GM23248 (cell line): ENCODE measurements at places on chromosomes 16 and 17. TPM values are rescaled to one million over a fixed set of nuclear protein-coding genes. Genes with fewer than 3 reads are reported as not detected.
A peak's percentile ranks its signal among the peaks of the same experiment; 100 is the strongest.

DNA sequence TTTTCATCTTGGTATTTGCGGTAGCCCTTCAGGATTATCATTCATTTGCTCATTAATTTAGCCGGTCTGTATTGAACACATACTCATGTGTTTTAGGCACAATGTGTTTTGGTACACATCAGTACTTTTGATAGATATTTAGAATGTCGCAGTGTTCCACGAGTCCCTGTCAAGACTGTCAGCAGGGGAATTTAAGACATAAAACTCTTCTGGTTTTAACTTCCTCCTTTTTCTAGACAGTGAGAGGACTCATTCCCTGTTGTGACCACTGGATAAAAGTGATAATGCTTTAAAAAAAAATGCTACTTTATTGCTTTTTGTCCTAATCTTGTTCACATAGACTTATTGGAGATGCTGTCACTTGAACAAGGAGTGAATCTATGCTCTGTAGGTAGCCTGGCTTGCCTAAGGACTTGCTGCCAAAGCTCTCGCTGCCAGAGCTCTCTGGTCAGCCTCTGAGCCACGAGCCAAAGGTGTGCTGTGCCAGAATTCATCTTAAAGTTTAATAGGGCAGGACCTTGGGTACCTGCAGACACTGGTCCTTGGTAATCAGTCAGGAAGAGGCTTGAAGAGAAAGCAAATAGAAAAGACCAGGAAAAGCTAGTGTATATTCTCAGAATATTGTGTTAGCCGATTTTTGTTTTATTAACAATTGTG, 5.4 kb downstream of the DCAF7 start:
- no peak overlapping the region for H3K4me3 ChIP-seq
- H3K27ac ChIP-seq = no peak overlapping the region
- peaks cover 16% of the 10 kb centered on the region for H3K4me1 ChIP-seq
- DNase-seq = no peak

GRCh38 chr17:56173026-56173425, 19.8 kb downstream of the ANKFN1 start:
- no peak overlapping the region for H3K27ac ChIP-seq
- peaks cover 61% of the 10 kb centered on the region for H3K4me1 ChIP-seq
- no peaks in the 10 kb centered on the region for H3K36me3 ChIP-seq
- DNase-seq = no peak
- no peaks in the 10 kb centered on the region for H3K27me3 ChIP-seq

DNA sequence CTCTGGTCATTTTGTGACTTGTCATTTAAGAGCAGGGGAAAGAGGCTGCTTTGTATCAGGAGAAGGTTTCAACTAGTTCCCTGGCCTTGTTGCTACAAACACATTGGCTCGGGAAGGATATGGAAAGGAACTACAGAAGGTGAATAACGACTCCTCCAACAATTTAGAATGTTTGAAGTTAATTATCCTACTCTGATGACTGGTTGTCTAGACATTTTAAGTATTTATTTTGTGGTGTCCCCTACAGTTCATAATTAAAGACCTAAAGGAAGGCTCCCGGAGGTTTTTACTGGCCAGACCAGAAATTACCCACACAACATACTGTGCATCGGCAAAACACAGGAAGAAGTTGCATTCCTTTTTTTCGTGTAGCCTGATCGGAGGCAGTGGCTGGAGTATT, 515.8 kb upstream of the SALL1 start:
- H3K4me1 ChIP-seq = peaks cover 22% of the 10 kb centered on the region
- H3K36me3 ChIP-seq = no peaks in the 10 kb centered on the region
- H3K27ac ChIP-seq = no peak overlapping the region
- no peak overlapping the region for H3K4me3 ChIP-seq

Gene CDC42EP4
- total RNA-seq = 30.6 and 34.6 TPM in 2 replicates

DNA sequence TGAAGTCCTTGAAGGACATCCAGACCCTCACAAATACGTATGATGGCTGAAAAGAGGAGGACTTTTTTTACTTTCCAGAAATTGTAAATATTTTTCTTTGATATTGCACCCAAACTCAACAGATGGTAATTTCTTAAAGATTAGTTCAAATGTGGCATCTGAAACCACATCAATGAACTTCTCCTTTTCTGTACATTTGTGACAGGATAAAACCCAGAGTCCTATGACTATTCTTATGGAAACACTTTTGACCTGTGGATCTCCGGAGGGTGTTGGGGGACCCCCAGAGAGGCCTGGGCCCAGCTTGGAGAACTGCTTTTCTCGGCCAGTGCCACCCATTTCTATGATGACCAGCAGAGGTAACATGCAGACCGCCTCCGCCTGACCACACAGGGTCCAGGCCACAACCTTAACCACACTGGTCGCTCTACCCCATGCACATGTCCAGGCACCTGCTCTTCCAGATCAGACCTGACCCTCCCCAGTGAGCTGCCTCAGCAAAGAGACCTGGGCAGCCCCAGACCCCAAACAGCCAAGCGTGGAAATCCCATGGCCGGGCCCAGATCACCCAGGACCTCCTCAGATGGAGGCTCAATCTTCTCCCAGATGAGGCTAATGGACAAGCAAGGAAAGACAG, 22.7 kb downstream of the RPH3AL start:
- H3K27ac ChIP-seq = no peak overlapping the region
- no peaks in the 10 kb centered on the region; the same call in 1 of the 2 replicates for H3K27me3 ChIP-seq
- H3K36me3 ChIP-seq = no peaks in the 10 kb centered on the region
- no peak for DNase-seq
- H3K4me3 ChIP-seq = no peak overlapping the region

Gene EPOP
- total RNA-seq = 2.9 and 4.3 TPM in 2 replicates

DNA sequence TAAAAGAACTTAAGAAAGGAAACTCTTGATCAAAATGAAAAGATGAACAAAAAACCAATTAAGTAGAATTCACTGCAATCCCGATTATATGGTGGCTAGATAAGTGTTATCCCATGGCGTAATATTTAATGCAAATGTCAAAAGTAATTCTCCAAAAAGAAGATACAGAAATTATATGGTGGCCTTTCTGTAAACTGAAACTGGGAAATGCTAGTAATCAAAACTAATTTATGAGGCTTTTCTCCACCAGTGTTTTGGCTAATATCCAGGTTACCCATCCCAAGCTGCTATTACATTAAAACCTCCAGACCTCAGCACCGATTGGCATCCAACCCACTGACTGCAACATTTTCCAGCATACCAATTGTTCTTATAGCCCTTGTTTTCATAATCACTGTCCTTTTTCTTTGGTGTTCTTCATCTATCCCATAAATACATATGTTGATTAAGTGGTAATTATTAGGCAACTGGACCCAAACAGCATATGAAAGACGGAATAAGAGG, 77.2 kb upstream of the TNRC6A start:
- H3K27ac ChIP-seq = no peak overlapping the region
- H3K4me3 ChIP-seq = no peak overlapping the region
- H3K36me3 ChIP-seq = no peaks in the 10 kb centered on the region
- DNase-seq = no peak

Gene PERCC1
- total RNA-seq = not detected in 2 replicates

GRCh38 chr16:12095275-12096156, 119.0 kb downstream of the SNX29 start:
- peak; percentile 78 for DNase-seq
- H3K4me1 ChIP-seq = peaks cover 21% of the 10 kb centered on the region
- no peaks in the 10 kb centered on the region for H3K27me3 ChIP-seq
- no peaks in the 10 kb centered on the region for H3K36me3 ChIP-seq

Gene RAB26
- not detected in 2 replicates for total RNA-seq

Gene SP6
- not detected in 2 replicates for total RNA-seq

Gene FZD2
- total RNA-seq = 13.4 and 21.4 TPM in 2 replicates

GRCh38 chr17:82018989-82019689, 3.5 kb downstream of the CENPX start:
- no peak for DNase-seq
- peaks cover 5% of the 10 kb centered on the region; the same call in 1 of the 2 replicates for H3K4me1 ChIP-seq
- no peak overlapping the region for H3K27ac ChIP-seq
- H3K27me3 ChIP-seq = no peaks in the 10 kb centered on the region
- H3K36me3 ChIP-seq = no peaks in the 10 kb centered on the region

Gene CCL1
- total RNA-seq = not detected in 2 replicates

DNA sequence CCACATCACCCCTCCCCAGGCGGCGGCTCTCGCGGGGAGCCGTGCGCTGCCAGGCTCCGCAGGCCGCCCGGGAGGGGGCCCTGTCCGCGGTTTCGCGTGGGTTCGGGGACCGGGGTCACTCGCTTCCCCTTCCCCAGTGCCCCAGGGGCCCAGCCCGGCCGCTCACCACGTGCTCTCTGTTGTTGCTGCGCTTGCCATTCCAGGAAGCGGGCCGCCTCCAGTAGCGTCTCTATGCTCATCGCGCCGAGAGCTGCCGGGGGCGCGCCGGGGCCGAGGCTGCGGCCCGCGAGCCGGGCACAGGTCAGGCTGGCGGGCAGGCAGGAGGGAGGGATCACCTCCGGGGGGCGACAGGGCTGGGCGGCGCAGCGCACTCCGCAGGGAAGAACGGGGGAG, 390 bp downstream of the MNT start:
- peak overlapping the region; percentile 96 for H3K4me3 ChIP-seq
- H3K36me3 ChIP-seq = no peaks in the 10 kb centered on the region
- H3K27me3 ChIP-seq = no peaks in the 10 kb centered on the region
- H3K27ac ChIP-seq = peak overlapping the region; percentile 99

Gene KRT12
- total RNA-seq = not detected in 2 replicates

DNA sequence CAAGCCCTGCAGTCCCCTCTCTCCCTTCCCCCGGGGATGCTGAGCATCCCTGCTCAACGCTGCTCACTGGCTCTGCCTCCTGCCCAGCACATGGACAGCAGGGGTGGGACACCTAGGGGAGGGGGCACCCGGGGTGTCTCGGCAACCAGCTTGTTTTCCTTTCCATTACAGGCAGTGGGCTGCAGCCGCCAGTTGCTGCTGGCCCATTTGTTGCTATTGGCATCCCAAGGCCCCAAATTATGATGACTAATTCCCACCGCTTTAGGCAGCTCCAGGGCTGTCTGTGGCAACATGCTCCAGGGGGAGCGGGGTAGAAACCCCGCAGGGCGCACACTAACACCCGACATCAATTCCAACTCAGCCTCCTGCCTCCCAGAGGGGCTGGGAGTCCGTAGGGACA, 4.9 kb downstream of the SDK2 start:
- no peak overlapping the region for H3K4me3 ChIP-seq
- H3K27me3 ChIP-seq = peaks cover 26% of the 10 kb centered on the region
- H3K36me3 ChIP-seq = no peaks in the 10 kb centered on the region
- H3K27ac ChIP-seq = no peak overlapping the region
- peak; percentile 43 for DNase-seq

DNA sequence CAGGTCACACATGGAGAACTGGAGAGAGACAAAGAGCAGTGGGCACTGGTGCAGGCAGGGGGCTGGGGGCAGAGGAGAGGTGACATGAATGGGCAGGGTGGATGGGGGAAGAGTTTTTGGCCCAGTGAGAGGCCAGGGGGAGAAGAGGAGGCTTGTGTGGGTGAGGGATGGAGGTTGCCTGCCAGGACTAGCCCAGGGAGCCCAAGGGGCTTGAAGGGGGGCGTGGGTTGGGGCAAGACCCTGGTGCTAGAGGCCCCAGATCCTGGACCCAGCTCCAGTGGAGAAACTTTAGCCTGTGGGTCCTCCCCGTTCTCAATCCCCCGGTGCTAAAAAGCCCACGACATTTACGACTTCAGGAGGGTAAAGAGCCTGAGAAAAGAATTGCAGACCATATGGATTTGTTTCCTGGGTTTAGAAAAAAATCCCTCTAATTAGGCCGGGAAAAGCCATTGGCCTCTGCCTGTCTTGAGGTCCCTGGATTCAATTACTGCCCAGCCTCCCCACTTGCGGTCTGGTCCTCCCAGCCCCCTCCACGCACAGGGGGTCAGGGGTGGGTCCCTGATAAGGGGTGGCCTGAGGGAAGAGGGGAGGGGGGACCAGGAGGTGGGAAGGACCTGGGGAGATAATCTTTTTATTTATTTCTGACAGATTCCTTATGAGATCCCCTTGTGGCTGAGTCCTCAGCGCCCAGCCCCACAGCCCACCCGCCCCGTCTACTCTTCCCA, 33.0 kb downstream of the NGFR start:
- H3K27ac ChIP-seq = no peak overlapping the region
- peaks cover 29% of the 10 kb centered on the region; the same call in 1 of the 2 replicates for H3K27me3 ChIP-seq
- no peak for DNase-seq

DNA sequence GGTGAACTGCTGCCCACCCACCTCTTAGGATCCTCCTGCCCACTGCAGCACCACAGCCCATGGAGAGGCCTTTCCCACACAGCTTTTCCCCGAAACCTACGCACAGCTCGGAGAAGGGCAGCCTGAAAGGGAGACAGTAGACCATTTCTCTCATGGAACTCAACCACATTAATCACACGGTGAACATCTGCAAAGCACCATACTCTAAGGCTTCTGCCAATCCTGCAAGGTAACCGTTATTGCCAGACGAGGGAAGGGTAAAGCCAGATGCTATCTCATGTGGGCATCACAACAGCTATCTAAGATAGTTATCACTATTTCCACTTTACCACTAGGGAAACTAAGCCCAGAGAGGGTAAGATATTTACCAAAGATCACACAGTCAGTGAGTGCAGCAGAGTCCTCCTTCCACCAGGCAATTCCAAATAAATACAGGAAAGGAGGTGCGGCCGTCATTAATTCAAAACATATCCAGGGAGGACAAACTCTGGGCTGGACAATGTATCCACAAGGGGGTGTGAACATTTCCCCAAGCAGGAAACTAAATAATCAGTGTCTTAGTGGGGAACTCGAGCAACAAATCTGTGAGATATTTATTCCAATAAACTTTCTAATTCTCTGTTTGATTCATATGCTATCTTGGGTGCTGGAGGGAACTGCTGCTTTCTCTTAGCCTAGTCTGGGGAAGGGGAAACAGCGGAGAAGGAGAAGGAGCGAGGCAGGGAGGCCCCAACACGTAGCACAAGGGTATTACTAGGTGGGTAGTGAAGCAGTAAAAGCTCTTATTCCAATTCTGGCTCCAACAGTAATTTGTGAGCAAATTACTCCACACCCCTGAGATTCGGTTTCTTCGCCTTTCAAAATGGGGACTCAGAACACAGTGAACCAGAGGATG, 723 bp downstream of the TMEM186 start:
- peak; percentile 57 for DNase-seq
- H3K27ac ChIP-seq = peak overlapping the region; percentile 25
- H3K27me3 ChIP-seq = no peaks in the 10 kb centered on the region
- peak overlapping the region; percentile 97 for H3K4me3 ChIP-seq
- peaks cover 8% of the 10 kb centered on the region; the same call in 1 of the 2 replicates for H3K36me3 ChIP-seq

DNA sequence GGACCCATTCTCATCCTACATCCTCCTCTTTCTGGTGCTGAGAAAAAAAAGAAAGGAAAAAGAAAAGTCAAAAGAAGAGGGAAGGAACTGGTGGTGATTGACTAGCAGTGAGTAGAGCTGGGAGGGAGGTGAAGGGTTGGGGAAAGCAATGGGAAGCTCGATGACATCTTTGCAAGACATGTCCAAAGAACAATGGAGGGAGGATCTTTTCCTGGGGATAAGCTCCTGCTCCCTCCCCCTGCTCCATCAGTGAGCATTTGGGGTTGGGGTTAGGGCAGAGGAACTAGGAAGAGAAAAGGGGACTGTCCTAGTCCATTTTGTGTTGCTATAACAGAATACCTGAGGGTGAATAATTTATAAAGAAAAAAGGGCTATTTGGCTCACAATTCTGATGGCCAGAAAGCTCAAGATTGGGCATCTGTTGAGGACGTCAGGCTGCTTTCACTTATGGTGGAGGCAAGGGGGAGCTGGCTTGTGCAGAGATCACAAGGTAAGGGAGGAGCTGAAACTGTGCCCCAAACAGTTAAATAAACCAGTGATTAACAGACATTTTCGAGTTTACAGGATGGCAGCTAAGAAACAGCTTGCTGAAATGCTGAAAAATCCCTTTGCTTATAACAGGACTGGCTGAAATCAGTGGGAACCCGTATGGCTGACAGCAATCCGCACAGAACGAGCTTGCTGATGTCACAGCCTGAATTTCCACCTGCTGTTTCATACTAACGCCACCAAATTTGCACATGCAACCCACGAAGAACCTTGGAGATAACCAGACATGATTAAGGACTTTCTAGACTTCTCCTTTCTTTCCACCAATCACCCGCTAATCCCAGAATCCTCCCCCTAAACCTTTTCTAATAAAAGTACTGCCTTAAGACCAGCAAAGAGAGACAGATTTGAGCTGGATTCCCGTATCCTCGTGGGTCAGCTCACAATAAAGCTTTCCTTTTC, 1.6 kb upstream of the ODF4 start:
- H3K27me3 ChIP-seq = no peaks in the 10 kb centered on the region
- DNase-seq = peak; percentile 35
- no peaks in the 10 kb centered on the region for H3K36me3 ChIP-seq
